Left ventricle myocardium superior (tissue), 1 donor: ENCODE measurements at places on chromosomes 16 and 17. TPM values are rescaled to one million over a fixed set of nuclear protein-coding genes. Genes with fewer than 3 reads are reported as not detected.
A peak's percentile ranks its signal among the peaks of the same experiment; 100 is the strongest.

DNA sequence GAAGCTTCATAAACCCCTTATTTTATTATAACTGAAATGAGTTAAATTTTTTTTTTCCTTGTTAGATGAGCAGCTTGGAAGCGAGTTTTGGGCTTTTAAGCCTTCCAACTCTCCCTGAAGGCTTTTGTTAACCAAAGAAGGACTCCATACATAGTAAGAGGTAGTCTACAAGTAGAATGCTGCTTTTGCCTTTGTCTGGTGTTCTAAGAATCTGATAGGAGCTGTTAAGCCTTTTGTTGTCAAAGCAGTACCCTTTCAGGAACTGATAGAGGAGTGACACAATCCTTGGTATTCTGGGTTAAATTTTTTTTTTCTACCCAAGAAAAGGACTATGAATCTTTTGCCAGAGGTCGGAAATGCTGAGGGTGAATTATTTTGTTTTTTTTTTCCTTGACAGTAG is 26.1 kb downstream of the MAP2K4 start:
- DNase-seq = no peak

The SDR42E1 gene
- total RNA-seq = 0.92 TPM

The C1QTNF8 gene
- total RNA-seq = not detected

The SOST gene
- total RNA-seq = not detected

- no peak for DNase-seq
Observed at GRCh38 chr17:6498356-6498755, 54.1 kb downstream of the PIMREG start.

DNA sequence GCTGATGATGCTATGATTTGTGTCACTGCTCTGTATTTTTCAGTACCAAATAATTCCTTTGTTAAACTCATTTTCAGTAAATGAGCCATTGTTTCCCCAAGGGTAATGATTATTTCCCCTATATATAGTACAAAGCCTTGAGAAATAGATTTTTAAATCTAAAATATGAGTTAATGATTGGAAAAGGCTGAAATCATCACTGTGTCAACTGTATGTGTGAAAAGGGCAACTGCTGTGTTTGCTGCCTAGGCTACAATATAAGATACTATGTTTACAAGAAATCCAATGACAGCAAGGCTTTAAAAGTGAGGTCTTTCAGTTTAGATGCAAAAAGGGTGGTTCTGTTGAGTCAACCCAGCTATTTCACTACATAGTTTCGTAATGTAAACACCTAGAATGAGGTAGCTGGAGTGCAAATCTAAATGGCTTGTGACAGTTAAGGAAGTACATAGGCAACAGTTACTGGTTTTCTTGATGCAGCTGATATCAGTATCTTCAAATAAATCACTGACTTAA is 15.3 kb downstream of the NLK start:
- no peak for DNase-seq

The ABCA8 gene
- 38.6 TPM for total RNA-seq

DNA sequence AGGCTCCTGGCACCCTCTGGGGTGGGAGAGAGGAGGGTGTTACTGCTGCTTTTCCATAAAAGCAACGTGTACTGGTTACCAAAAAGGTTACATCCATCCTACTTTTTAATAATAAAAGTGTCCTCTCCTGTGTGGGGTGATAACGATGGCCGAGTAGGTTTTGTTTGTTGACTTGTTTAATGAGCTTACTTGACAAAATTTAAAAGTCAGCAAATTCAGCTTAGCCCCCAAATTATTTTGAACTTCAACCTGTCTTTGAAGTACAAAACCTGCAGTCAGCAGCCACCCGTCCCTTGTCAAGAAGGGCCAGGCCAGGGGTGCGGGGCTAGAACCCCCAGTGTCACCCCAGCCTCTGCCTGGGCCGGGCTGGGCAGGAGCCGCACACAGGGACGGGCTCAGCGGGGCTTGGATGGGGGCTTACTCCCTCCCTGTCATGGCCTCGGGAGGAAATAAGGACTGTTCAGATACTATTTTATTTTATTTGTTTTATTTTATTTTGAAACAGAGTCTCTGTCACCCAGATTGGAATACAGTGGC is 103.9 kb upstream of the CHMP6 start:
- peak; percentile 5 for DNase-seq

GRCh38 chr16:75265911-75266701 is 14.7 kb upstream of the BCAR1 start:
- peak; percentile 83 for DNase-seq

DNA sequence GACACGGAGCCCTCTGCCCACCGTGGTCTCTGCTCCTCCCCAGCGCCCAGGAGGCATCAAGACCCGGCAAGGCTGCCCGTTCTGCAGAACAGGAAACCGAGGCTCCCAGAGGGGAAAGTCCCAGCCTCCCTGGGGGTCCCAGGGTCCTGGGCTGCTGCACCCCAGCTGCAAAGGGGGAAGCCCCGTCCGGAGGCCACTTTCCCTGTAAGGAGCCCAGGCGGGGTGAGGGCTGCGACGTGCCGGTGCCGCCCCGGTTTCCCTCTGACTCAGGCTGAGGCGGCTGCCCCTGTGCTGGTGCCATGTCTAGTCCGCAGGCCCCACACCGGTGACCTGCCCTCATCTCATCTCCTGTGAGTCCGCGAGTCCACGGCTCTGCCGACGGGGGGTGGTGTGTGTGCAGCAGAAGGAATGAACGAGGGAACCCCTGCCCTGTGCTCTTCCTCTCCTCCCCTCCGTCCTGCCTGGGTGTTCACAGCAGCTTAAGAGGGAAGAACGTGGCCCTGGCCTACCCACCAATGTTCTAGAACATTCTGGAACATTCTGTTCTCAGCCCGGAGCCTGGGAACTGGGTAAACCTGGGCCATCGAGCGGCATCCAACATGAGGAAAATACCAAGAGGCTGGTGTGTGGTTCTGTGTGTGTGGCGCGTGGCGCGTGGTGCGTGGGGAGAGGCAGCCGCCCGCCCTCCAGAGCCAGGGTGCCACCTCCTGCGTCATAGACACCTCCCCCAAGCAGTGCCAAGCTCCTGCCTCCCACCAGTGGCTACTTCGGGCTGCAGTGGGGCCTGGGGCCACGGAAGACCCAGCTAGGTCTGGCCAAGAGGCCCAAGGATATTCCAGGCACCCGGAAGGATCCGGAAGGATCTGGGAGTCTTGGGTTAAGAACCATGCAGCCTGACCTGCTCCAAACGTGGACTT is 7.0 kb upstream of the CBFA2T3 start:
- no peak for DNase-seq

The PABPN1L gene
- not detected for total RNA-seq

- DNase-seq = no peak
Observed at GRCh38 chr16:29151317-29151716, 166.5 kb downstream of the LAT start.

- DNase-seq = no peak
Observed at GRCh38 chr16:86048882-86049585, 150.1 kb downstream of the IRF8 start.

DNA sequence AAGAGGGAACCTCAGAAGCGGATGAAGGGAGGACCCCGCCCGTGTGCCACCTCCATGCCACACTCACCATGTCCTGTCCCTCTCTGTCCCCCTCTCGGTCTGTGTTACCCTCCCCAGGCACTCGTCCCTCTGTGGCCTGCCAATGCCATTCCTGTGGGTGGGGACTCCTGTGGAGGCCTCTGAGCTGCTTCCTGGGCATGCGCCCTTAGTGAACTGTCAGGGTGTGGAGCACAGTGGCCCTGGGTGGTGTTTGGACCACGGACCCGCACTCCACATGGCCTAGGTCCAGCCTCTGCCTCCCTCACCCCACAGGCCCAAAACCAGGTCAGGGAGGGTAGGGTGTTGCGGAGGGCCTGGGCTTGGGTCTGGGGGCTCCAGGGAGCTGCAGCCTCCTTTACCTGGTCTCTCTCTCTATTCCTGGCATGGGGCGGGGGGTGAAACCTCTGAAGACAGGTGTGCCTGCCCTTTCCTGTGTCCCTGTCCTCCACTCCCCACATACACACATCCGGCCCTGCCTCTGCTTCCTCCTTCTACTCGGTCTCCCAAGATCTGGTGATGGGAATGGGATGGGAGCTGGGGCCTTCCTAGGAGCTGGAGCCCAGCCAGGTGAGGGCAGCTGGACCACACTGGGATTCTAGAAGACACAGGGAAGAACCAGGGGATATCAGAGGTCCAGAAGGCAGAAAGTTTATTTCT is 11.5 kb upstream of the PKMYT1 start:
- DNase-seq = no peak

The TMEM204 gene
- total RNA-seq = 28.8 TPM

GRCh38 chr17:781805-782731 is at the start of the genes GLOD4 and MRM3:
Gene GLOD4, minus strand, starts transcription at chr17:782280. Its CDS starts 25 bp downstream, at chr17:782255.
Gene MRM3, plus strand, starts transcription at chr17:782353. Its CDS starts 26 bp downstream, at chr17:782379.
- DNase-seq = peak; percentile 98

GRCh38 chr17:28372203-28372944 is 880 bp downstream of the SARM1 start:
- peak; percentile 52 for DNase-seq

- DNase-seq = no peak
Observed at GRCh38 chr16:57504491-57504890, 18.2 kb upstream of the DOK4 start.
